Suppressor macrophage treated with lipopolysaccharide for 1 hour (primary cell): ENCODE measurements at places on chromosomes 3 and 15.
A peak's percentile ranks its signal among the peaks of the same experiment; 100 is the strongest.

DNA sequence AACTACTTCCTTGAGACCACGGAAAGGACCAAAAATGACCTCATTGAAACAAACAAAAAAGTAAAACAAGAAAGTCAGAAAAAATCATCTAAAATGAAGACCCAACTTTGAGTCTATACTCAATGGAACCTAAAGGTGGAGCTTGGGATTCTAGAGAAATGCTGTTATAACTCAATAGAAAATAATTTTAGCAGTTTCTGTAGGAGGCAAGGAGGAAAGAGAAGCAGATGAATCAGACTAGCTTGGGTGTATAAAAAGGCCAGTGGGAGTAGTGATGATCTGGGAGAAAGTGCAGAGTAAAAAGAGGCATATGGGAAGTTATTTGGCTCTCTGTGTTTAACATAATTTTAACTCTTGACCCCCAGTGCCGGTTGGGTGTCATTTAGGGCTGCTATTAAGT, 94.4 kb downstream of the TMCO5A start:
- peak; percentile 51 for DNase-seq

- no peak for DNase-seq
Measured at GRCh38 chr15:34025252-34025651, 13.8 kb downstream of the AVEN start.

- DNase-seq, result peak; percentile 88
Measured at GRCh38 chr15:89690276-89691218, at the start of the genes PEX11A and WDR93. PEX11A (minus strand) TSS chr15:89690754; CDS start chr15:89690632, 122 bp downstream. WDR93 (plus strand) TSS chr15:89690811; CDS start chr15:89701747, 10,936 bp downstream.

DNA sequence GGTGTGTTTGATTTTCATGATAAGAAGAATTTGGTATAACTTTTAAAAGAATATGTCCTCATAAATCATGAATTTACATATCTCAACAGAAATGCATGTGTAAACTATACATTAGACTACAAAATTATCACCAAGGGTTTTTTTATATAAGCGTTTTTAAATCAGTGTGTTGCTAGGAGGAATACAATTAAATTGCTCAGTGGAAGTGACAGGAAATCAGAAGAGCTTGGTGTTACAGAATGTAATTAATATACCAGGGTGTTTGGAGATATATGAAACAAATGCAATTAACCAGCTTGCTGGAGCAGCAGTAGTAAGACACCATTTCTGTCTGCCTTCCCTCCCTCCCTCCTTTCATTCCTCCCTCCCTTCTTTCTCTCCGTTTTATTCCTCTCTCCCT, 2.4 kb downstream of the ROBO2 start:
- no peak for DNase-seq

GRCh38 chr3:100693225-100693624, 16.1 kb upstream of the TFG start:
- no peak for DNase-seq

GRCh38 chr3:22373182-22373581, 622.2 kb upstream of the ZNF385D start:
- no peak for DNase-seq

GRCh38 chr3:39065197-39065596, 13.4 kb downstream of the WDR48 start:
- DNase-seq, result peak; percentile 65

DNA sequence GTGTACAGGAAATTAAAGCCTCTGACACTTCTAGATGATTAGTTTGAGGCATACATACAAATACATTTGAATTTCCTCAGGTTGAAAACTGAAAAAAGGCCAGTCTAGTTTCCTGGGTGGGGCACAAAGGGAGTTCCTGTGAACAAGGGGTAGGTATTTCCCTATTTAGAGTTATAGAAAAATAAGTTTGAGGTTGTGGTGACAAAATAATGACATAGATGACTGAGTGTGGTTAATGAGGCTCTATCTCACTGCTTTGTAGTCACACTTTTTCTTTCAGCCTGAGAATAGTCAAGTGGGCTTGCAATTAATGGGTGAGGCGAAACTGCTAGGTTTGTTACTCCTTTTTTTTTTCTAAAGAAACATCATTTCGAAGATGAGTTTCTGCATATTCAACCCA, 4.3 kb downstream of the SLCO3A1 start:
- peak; percentile 70 for DNase-seq

DNA sequence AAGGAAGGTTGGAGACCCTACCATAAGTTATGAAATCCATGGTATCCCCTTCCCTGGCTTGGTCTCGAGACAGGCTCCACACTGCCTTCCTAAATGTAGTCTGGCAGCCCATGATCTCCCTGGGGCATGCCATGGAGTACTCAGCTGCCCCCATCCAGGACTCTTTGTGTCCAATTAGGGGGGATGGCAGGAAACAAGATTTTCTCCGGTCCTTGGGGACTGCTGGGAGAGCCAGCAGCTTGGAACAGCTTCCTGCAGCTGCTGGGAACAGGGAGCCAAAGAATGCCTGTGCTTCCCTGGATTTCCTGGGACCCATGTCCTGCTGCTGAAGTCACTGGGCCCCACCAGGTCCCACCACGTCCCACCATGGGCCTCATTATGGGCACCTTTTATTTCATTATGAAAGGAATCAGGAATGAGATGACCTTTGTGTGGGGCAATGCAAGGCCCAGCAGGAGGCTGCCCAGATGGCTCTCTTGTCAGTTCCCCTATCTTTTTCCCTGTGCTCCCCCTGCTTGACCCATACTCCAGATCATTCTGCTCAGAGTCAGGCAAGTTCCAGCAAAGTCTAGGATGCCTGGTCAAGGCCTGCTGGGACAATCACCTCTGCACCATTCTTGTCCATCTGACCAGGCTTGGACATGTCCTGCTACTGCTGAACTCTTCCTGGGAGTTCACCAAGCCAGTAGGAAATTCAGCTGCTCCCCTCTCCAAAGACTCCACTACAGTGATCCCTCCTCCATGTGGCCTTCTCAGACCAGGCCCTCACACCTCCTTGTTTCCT, 15.0 kb upstream of the DAG1 start:
- DNase-seq, result no peak

DNA sequence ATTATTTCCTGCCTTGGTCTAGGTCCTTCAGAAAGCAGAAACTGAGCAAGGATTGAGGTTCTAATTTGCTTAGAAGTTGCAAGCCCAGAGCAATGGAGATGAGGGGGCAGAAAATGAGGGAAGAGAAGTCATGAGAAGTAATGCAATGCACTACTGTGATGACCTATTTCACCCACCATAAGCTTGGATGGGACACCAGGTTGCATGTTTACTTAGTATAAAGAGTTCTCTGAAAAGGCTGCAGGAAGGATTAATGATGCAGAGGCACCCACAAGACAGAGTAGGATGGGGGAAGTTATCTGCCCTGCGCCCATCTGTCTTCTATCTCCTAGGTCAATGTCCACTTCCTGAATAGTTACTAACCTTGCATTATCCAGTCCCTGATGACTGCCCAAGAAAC, 84.8 kb upstream of the SNRK start:
- DNase-seq, result no peak

GRCh38 chr15:23869396-23869795, 182.3 kb upstream of the NDN start:
- no peak for DNase-seq

DNA sequence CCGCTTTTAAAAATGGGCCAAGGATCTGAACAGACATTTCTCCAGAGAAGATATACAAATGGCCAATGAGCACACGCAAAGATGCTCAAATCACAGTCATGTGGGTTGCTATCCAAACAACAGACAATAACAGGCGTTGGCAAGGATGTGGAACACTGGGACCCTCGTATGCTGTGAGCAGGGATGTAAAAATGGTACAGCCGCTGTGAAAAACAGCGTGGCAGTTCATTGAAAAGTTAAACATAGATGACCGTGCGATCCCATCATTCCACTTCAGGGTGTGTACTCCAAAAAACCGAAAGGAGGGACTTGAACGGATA, 6.7 kb upstream of the LRRC15 start:
- DNase-seq, result no peak

DNA sequence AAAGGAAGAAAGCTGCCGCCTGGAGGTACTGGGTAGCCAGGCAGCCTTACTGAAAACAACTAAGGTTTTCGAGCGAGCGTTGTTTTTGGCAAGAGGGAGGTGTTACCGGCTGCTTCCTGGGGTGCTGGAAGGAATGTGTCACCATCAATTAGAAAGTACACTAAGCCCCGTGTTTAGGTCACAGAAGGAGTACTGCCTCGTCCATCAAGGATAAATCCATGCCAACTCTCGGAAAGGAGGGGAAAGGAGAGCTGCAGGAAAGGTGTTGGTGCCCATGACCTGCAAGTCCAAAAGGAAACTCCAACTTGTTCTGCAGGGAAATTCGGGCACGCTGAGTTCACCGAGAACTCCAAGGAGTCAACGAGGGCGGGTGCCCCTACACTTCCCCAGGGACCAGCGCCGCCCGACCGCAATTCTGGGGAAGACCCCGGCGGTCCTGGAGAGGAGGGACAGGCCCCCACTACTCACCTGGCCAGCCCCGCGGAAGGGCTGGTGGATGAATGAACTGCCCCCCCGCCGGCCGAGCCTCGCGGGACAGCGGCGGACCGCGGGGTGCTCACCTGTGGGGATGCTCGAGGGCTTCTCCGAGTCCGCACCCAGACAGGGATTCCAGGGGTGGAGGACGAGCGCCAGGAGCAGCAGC, 542 bp downstream of the PLOD2 start:
- DNase-seq, result peak; percentile 29

DNA sequence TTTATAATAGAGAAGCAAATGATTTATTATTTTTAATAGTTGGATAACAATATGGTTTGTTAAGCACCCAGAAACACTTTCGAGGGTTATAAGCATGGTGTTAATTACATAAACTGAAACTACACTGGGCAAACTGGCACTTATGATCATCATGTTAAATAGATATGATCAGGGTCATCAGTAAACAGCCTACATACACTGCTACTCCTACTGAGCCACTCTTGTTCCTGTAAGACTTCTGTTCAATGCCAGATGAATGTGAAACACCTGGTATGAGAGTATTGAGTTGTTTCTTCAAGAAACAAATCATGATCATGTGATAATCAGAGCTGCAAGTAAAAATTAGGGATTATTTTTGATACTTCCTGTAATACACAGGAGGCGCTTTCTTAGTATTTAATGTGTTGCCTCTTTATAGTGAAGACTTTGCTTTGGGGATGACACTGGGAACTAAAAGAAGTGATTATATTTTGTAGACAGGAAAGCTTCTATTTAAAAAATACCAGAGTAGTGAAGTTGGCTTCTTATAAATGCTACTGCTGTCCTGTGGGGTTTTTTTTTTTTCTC, 32.3 kb upstream of the UTS2B start:
- no peak for DNase-seq

DNA sequence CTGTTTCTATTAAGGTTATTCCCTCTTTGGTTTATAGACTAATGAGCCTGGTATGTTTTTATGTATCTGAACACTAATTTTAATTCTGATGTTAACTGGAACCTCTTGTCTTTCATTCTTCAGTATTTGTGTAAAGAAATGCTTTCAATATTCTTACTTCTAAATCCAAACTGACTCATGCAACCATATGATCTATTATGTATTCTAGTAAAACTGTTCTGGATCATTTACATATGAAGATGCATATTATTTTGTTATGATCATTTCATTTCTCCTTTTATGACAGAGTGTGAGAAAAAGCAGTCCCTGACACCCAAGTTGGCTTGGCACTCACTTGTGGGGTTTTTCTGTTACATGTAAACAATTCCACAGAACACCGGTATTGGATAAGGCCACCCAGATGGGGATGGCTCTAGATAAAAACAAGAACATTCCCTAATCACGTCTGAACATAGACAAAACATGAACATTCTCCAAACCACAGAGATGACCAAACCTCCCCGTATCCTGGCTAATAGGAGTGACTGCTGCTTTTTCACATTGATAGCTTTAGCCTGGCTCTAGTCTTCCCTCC, 72.2 kb upstream of the EPHB3 start:
- DNase-seq, result peak; percentile 9

DNA sequence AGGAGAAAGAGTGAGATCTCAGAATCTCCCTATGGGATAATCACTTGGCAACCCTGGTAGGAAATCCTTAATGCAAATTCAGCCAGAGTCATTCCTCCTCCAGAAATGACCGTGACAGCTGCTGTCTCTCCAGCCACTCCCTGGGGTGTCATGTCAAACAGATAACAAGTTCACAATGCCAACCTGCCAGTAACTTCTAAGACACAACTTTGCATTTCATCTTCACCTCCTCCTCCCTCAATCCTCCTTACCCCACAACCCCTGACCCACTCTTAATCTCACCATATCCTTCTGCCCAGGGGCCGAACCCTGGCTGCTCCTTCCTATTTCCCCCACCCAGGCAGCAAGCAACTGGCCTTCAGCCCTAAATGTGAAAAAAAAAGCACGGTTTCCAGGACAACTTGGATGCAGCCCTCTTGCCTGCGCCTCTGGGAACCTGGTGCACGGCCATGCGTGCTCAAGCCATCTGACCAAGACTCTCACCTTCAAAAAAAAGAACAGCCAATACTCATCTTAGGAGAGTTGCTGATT, 166.0 kb downstream of the NTRK3 start:
- no peak for DNase-seq

DNA sequence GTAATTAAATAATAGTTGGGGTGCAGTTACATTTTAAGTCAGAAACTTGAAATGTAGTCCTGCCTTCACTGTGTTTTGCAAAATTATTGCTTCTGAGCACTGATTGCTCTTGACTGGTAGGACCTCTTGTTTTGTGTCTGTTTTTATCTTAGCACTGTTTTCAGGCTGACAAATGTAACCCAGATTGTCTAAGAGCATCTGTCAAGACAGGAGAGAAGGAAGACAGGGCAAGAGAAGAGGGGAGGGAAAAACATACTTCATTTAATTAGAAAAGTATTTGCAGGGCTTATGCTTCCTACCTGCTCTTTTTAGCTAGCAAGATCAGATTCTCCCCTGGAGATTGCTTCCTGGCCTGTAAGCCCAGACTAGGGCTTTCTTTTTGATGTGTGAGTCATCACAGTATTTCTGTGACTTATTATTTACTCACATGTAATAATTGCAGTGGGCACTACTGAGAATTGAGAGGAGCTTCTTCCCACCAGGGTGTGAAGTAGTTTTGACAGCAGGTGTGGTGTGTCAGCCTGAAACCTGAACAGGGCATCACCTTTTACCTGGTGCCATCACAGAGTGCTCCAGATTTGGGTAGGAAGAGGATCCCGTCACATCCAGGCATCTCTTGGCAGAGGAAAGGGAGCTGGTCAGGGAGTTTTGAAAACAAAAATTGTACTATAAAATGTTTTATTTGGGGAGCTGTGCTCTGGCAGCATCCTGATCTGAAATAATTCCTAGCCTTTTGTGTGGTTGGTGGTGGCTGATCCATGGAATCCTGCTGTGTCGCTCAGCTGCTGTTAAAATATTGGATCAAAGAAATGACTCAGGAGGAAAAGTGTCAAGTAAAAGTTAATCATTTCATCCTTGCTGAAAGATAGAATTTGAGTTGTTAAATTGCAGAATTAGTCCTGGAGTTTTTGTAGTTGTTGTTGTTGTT, 98.2 kb downstream of the TMEM108 start:
- DNase-seq, result no peak
